Stimulated activated naive CD8-positive, alpha-beta T cell treated with anti-CD3 and anti-CD28 coated beads, Interleukin-15, amount 100 ng/mL, for 72 hours (primary cell): ENCODE measurements at places on chromosomes 11 and 22.

- no peak for DNase-seq
Observed at GRCh38 chr11:33879375-33879774, 12.5 kb downstream of the LMO2 start.

DNA sequence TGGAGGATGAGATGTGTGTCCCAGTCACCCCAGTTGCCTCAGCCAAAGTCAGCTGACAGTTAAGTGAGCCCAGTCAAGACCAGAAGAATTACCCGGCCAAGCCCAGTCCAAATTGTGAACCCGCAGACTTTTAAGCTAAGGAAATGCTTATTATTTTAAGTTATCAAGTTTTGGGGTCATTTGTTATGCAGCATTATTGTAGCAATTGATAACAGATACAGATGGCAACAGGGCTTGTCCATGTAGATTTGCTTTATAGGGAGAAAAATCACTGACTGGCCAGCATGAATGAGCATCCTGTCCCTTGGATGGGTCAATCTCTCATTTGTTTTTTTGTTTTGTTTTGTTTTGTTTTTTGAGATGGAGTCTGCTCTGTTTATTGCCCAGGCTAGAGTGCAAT lies 22.9 kb downstream of the SDHAF2 start:
- no peak for DNase-seq

DNA sequence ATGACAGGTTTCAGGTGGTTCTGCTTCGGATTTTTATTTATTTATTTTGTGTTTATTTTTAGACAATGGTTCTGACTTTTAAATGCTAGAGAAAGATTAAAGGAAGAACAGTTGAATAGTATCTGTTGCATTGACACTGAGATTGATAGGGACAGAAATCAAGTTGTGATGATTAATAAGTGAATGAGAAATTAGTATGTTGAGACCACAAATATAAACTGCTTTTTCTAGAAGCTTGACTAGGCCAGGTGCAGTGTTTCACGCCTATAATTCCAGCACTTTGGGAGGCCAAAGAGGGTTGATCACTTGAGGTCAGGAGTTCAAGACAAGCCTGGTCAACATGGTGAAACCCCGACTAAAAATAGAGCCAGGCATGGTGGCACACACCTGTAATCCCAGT lies 65.1 kb upstream of the TNRC6B start:
- DNase-seq: no peak

- no peak for DNase-seq
Observed at GRCh38 chr11:114040706-114041211, 18.8 kb upstream of the ZBTB16 start.

- no peak for DNase-seq
Observed at GRCh38 chr11:117459979-117460300, 132.3 kb downstream of the CEP164 start.
